ENCODE measurements at places on chromosomes 16 and 17.

- DNase-seq: no peak
Measured at GRCh38 chr17:50604513-50604912, 30.2 kb upstream of the ABCC3 start.

DNA sequence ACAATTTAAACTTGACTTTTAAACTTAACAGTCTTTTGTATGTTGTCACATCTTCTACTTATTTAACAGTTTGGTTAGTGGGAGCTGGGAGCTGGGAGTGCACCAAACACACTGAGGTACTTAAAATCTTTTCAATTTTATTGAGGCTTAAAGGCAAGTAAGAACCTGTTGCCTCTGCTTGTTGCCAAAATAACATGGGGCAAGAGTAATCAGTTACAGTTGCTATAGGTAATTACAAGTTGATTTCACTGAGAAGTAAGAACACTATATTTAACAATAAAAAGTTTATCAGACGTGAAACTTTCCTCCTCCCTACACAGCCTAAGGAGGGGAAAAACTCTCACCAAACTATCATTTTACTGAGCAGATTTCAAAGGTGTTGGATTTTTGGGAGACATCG lies 135.2 kb downstream of the FTO start:
- no peak for DNase-seq

DNA sequence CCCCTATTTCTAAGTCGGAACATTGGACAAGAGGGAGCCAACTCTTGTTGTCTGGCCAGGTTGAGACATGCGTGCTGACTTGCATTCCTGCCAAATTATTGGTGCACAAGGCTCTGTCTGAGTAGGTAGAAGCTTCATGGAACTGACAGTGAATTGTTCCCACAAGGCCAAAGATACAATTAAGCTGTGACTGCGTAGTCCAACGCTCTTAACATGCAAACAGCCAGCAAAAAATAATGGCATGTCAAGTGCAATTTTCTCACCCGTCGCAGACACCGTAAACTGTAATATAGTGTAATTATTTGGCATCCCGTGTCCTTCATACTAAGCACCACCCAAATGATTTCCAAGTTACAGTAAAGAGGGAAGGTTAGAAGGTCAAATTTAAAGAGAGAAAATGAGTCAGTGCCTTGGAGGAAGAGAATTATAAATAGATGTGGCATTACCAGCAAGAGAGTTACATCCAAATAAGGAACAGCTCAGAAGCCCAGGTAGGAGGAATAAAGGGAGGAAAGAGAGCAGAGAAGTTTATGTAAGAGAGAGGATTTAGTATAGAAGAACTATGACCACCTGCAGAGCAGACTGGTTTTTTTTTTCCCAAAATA lies 21.8 kb downstream of the CDH8 start:
- DNase-seq: peak; percentile 72

- DNase-seq: no peak
Measured at GRCh38 chr17:9228408-9229159, 207.3 kb downstream of the NTN1 start.

DNA sequence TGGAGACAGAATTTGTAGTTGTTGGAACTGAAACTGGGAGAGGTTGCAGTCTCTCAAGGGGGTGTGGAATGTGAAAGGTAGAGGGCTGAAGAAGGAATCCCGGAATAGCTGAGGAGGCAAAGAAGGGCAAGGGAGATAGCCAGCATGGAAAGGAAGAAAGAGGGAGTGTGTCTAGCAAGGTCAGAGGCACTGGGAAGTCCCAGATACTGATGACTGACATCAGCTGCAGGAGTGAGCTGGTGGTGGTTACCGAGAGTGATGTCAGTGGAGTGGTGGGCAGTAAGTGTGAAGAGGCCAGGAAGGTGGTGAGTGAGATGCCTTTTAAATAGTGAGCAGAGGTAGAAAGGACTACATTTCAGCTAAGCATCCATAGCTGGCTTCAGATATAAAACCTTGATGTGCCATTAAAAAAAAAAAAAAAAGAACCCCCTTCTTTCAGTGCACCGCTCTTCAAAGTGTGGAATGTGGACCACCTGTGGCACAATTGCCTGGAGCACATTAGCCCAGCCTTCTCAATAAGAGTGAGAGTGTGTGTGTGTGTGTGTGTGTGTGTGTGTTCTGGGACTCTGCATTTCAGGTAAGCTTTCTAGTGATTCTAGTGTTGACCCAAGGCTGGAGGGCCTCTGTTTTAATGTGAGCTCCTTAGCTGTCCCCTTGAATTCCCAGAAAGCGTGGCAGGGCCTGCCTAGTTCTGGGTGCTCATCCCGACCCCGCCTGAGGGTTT lies 8.5 kb downstream of the PRMT7 start:
- no peak for DNase-seq

DNA sequence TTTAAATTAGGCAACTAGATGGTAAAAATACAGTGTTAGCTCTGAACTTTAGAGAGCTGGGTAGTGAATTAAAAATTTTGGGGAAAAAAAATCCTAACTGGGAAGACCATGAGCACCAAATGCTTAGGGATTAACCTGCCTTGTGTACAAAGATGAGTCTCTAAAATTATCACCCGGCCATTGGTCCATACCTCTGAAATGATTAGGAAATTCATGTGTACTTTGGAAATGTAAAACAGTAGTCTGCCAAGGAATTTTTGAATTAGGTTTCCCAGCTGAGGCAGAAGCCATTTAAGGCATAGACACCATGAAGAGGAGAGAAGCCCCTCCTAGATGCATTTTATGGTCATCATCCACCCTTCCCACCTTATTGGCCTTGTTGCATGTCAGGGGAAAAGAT lies 670.5 kb upstream of the SALL1 start:
- DNase-seq: no peak

GRCh38 chr16:52066962-52067361 lies 480.0 kb downstream of the TOX3 start:
- DNase-seq: no peak

GRCh38 chr16:77433146-77433545 lies 1.7 kb downstream of the ADAMTS18 start:
- no peak for DNase-seq

- DNase-seq: no peak
Measured at GRCh38 chr16:86324320-86324719, 186.0 kb upstream of the FOXF1 start.

DNA sequence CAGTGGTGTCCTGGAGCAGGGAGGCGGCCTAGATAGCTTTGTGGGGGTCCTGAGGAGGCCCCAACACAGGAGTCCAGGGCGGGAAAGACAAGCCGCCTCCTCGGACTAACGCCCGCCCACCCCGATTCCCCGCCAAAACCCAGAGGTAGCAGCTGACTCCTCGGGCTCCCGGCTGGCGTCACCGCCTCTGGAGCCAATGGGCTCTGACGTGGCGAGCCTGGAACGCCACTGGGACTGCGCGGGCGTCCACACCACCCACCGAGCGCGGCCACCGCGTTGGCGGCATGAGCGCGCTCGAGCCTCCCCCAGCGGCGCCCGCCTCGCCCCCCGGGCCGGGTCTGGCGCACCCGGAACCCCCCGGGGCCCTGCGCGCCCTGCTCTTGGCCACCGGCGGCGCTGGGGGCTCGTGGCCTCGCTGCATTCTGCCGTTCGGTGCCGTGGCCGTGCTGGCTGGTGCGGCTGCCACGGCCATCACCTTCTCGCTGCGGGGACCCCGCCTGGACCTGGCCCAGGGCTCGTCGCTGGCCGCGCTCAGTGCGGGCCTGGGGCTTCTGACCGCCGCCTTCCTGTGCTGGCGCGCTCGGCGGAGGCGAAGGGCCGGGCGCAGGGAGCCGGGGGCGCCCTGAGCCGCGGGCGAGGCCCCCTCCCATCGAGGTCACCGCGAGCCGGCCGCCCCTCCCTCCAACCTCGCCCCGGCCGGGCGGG lies 3.4 kb upstream of the NTN3 start:
- DNase-seq: peak; percentile 36
